ENCODE measurements at places on chromosomes 5 and 9.
A peak's percentile ranks its signal among the peaks of the same experiment; 100 is the strongest.

DNA sequence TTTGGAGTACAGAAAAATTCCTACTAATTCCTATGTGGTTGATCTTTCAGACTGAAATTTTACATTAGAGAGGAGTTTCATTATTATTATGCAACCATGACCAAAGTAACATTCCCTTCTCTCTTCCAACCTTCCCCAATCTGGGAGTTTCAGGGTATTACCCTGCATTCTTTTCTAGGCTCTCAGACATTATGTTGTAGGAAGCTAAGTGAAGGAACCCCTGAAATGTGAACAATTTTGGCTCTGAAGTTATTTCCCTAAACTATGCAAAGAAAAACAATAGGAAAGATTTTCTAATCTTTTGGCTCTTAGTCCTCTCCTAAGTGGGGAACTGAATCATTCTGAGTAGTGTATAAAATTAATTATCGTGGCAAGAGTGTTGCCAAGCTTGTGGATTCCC is 63.3 kb upstream of the ZFAND5 start:
- DNase-seq = no peak

DNA sequence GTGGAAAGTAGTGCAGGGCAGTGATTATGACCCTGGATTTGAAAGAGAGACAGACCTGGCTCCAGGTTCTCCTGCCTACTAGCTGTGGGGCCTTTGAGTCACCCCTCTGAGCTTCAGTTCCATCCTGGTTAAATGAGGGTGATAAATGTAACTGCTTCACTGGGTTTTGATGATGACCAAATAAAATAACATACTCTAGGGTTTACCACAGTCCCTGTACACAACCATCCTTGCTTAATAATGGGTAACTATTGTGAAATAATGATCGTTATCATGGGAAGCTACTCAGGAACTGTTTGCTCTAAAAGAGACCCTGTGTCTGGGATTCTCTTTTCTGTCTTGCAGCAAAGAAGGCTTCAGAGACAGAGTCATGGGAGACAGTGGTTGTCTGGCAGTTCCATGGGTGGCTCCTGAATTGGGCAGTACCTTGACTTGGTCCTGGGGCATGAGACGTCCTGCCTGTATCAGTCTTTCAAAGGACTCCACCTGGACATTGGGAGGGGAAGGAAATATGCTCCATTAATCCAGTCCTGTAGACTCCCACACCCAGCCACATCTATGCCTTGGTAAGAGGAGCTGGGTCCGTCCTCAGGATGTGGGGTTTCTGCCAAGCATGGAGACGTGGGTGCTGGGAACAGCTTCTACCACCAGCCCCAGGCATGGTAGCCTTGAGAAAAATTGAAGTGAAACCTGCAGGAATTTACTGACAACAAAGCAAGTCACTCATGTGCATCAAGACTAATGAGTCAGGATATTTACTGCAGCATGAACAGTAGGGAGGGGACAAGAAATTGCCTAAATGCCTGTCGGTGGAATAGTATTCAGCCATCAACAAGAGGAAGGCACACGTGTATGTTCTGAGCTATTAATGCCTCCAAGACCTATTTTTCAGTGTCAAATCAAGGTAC is 23.4 kb downstream of the AKNA start:
- DNase-seq = no peak

DNA sequence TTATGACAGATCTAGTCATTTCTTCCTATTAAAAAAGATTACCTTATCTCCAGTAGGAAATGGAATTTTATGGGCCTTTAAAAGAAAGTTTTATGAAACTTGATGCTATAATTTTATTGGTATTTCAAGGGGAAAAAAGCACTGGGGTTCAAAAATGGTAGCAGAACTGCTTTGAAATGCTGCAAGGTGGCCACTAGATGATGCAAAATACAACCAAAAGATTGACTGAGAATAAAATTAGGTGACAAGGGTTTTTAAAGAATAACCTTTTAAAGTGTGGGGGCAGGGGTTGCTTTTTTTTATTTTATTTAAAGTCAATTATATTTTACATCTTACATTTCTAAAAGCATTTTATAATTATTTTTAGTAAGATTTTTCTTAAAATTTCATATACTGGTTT is 61.7 kb downstream of the KLF9 start:
- DNase-seq = no peak

DNA sequence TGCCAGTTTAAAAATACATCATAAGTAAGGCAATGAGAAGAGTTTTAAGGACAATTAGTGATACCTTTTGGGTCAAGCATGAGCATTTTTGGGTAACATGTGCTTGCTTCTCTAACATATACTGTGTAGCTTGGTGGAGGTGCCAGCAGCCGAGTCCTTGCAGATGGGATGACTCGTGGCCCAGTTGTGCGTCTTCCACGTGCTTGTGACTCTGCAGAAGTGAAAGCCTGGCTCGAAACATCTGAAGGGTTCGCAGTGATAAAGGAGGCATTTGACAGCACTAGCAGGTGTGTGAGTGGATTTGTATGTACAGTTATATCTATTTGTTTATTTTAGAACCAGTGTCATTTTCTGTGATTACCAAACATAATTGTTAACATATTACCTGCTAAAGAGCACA is 18.2 kb downstream of the HMGCR start:
- no peak for DNase-seq

DNA sequence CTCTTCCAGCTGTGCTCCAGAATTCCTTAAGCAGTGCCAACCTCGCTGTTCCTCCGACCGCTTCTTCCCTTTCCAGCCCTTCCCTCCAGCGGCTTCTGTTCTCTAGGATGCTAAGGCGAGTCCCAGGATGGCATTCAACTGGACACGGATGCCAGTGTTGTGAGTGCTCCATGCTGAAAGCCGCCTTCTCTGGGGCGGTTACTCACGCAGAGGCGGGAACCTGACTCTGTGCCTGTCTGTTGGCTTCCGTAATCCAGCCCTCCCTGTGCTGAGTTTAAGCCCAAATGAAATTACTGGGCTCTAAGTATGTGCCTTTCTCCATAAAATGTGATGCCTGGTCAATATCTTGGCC is 20.2 kb downstream of the COL5A1 start:
- DNase-seq = no peak

DNA sequence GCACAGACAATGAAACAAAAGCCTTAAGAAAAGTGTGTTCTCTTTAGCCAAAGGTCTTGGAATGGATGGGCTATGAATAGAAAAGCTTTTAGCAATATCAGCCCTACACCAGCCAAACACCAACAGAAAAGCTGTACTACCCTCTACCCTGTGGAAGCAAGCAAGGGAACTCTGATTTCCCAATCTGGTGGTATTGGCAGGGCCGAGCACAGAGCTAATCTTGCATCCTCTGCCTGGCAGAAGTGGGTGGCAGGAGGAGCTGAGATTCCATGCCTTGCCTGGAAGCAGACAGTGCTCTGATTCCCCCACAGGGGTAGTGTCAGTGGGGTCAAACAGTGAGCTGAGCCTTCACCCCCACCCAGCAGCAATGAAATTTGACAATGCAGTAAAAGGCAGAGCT is 29.6 kb upstream of the ZNF782 start:
- DNase-seq = no peak

DNA sequence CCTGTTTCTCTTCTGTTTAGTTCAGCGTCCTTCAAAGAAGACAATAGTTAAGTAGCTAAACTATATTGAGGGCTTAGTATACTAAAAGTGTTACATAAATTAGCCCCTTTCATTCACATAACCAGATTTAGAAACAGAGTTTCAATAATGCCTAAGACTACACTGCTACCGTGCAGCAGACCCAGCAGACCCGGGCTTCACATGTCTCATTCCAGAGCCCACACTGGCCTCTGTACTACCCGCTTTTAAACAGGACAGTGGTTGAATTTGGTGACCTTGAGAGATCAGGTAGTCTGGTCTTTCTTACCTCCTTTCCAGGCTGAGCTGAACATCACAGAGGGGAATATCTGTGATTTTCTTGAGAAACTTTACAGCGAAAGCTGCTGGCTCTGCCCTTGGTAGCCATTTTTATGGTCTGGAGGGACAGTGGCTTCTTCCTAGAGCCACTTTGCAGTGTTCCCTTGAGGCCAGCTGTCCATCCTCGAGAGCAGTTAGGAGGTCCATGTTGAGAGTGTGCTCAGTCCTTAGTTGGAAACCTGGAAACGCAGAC is 56.5 kb downstream of the SLC22A5 start:
- DNase-seq = no peak

GRCh38 chr5:142749321-142749720 is 20.9 kb upstream of the ARHGAP26 start:
- no peak for DNase-seq

GRCh38 chr9:92008041-92008440 is 58.0 kb upstream of the ROR2 start:
- no peak for DNase-seq

GRCh38 chr9:125495172-125496119 is 211.6 kb downstream of the MAPKAP1 start:
- no peak for DNase-seq

DNA sequence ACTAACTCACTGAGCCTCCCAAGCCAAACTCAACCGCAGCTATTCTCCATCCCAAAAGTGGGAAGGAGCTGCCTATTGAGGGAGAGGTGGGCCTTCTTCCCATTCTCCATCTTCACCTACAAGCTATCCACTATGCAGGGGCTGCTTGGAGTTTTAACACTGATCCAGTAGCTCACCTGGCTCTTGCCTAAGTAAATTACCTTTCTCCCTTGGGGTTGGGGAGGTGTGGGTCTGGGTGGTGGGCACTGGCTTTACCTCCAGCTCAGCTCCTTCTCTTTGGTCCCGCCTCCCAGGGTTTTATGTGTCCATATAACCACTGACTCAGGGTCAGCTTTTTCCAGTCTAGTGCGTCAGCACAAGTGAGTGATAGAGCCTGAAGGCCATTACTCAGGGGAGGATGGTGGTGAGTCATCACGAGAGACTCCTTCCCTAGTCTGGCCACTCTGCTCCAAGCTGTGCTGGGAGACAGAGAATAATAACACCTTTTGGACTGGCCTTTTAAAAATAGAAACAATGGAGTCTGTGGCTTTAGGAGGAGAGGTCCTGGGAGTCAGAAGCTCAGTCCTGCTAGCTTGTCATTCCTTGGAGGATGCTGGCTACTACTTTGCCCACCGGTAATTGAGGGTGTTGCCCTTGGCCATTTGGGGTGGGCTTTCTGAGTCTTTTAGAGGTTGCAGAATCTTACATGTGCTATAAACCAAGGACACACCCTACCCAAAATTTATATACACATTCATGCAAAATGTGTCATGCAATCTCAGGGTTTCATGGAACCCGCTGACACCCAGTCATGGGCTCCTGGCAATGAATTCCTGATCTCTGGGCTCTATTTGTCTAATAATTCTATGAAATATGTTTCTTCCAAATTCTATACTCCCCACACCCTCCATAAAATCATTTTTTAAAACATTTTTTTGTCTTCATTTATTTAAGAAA is 35.6 kb upstream of the ATP6V1G1 start:
- no peak for DNase-seq

DNA sequence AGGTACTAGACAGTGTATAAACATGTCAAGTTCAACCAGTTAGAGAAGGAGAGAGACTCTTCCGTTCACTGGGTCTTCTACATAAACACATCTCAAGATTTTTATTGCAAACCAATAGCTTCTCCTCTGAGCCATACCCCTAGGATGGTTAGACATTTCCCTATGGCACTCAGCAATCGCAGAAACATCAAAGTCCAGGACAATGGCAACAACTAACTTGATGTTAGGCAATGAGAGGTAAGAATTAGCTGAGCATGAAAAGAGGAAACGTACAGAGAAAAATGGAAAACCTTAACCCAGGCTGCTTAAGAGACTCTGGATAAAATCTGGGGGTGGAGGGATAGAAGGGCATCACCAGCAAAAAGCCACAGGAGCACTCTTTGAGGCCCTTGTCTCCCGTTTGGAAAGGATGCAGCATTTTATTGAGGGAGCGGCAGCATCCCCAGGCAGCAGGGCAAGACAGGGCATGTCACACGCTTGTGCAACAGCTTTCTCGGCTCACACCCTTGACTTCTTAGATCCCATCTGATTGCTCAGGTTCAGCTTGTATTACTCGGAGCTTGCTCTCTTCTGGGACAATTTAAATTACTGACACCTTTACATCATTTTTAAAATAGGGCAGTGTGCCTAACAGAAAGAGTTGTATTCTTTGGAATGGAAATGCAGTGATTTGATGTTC is 8.6 kb upstream of the PSAT1 start:
- DNase-seq = peak; percentile 16

DNA sequence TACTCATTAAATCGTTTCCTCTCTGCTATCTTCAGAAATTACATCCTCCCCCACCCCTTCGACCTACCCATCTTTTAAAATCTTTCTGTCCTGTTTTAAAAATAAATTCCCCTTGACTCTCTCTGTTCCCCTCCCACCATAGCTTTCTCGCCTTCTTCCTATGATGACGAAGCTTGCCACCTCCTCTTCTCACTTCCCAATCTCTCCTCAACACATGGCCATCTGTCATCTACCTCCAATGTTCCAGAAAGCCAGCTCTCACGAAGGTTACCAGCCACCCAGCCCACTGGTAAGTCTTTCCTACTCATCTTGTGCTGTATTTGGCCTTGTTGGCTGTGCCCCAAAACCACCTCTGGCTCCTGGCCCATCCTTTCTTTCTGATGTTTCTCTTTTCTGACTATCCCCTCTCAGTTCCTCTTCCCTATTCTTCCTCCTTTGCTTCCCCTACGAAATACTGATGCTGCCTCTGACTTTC is 346.3 kb downstream of the ENC1 start:
- no peak for DNase-seq

- no peak for DNase-seq
Measured at GRCh38 chr9:122396614-122397148, 25.9 kb downstream of the PTGS1 start.

- DNase-seq = no peak
Measured at GRCh38 chr9:137299203-137299565, 2.9 kb downstream of the NRARP start.

GRCh38 chr9:3676766-3677165 is 151.0 kb upstream of the RFX3 start:
- no peak for DNase-seq

GRCh38 chr5:21142791-21143190 is 1154.8 kb upstream of the CDH18 start:
- DNase-seq = no peak
